ENCODE measurements at places on chromosomes 11 and 22.

GRCh38 chr22:29954203-29954855, 71.4 kb downstream of the MTMR3 start:
- DNase-seq, result no peak

GRCh38 chr11:72436661-72437060, 2.3 kb upstream of the CLPB start:
- DNase-seq, result no peak

DNA sequence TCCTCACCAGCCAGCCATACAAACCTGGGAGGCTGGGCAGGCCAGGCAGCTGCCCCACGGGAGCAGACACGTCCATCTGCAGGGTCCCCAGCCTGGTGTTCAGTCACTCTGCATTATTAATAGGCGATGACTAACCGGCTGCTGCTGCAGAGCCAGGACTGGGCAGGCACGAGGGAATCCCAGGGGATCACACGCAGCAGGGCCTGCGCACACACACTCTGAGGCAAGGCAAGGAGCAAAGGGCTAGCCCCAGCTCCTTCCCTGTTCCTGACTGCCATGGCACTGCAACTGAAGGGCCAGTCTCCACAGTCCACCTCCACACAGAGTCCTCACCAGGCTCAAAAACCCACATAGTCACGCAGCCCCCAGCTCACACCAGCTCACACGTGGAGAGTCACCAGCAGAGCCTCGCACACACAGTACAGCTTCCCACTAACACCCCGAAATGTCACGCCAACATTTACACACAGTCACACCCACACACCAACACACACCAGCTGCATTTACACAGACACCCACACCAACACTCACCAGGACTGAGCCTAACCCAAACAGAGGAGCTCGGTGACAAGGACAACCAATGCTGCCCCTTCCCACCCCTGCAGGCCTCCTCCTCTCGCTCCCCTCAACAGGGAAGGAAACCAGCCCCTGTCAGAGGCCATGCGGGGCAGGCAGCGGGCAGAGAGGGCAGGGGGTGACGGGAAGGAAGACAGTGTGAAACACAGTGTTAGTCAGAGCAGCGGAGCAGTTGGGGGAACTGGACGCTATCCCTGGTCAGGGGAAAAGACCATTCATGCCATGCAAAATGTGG, 47.3 kb downstream of the NRXN2 start:
- DNase-seq, result peak; percentile 29

DNA sequence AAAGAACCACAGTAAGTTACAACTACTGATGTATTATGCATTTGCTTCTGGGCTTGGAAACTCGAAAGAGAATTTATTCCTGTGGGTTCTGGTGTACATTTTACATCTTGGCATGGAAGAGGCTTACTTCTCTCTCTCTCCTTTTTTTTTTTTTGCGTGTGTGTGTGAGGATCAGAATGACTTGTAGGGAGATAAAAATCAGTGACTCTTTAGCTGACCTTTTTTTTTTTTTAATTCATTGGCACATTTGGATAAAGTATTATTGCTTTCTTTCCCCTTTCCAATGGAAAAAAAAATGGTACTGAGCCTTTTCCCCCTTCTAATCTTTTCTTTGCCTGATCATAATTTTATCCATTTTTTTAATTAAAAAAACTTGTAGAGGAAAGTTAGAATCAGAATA, 43.5 kb downstream of the EXT2 start:
- no peak for DNase-seq

GRCh38 chr11:94768602-94769541, 716 bp downstream of the AMOTL1 start:
- no peak for DNase-seq

DNA sequence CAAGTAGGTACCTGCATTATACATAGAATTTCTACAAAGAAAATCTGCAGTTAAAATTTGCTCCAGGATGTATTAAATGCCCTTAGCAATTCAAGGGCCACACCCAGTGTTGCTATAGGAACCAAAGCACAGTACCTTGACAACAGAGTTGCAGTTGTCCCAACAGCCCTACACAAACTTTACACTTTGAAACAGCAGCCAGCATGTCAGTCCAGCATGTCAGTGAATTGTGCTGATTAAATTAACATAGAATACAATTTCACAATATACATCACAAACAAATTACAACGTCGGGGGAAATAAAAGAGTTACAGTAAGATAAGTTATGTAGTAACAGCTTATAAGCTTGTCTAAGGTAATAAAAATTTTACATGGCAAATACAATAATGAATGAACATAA, 389.2 kb downstream of the SOX6 start:
- DNase-seq, result no peak

DNA sequence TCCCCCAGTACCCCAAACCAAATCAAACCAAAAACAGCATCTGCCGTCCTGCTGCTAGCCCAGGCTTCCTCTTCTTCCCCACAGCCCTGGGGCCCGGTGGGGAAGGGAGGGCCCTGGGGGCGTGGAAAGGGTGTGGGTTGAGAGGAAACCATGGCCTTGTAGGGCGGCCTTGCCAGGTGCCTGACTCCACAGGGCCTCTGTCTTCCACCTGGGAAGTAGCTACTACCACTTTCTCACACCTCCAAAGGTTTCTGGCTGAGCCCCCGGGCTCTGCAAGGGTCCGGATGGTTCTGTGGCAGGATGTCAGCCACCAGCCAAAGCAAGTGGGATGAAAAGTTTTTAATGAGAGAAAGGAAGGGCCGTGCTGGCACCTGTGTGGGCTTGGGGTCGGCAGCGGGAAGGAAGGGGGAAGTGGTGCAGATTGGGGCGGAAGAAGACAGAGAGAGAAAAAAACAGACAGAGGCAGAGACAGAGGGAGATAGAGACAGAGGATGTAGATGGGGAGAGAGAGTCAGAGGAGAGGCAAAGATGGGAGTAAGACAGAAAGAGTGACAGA, 10.5 kb downstream of the TPST2 start:
- peak; percentile 55 for DNase-seq

- DNase-seq, result no peak
Measured at GRCh38 chr11:127766734-127767133, 766.2 kb upstream of the KIRREL3 start.

DNA sequence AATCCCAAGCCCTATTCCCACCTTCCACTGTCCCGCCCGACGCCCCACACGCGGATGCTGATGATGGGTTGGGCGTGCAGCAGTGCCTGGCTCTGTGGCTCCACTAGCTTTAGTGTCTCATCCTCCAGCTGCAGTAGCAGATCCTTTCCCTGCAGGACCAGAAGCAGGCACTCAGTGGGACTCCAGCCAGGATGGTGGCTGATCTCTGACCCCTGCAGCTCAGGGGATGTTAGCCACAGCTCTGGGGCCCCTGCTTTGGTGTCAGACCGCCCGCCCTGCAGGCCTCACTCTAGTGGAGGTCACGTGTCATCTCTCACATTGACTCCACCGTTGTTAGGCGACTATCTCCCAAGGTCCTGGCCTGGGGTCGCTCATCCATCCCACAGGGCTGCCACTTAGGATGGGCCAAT, 11.8 kb downstream of the SMPD1 start:
- DNase-seq, result peak; percentile 30

DNA sequence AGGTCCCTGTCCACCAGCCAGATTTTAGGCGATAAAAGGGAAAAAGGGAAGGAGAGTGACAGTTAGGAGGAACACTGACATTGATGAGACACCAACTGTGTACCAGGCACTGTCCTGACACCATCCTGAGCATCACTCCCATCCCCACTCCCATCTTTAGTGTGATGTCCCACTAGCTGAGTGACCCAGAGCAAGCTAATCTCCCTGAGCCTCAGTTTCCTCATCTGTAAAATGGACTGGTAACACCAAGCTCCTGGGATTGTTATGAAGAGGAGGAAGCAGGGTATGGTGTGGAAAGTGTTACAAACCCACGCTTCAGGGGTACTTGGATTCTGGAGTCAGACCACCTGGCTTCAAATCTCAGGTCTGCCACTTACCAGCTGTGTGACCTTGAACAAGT, 8.5 kb upstream of the P2RY6 start:
- no peak for DNase-seq

DNA sequence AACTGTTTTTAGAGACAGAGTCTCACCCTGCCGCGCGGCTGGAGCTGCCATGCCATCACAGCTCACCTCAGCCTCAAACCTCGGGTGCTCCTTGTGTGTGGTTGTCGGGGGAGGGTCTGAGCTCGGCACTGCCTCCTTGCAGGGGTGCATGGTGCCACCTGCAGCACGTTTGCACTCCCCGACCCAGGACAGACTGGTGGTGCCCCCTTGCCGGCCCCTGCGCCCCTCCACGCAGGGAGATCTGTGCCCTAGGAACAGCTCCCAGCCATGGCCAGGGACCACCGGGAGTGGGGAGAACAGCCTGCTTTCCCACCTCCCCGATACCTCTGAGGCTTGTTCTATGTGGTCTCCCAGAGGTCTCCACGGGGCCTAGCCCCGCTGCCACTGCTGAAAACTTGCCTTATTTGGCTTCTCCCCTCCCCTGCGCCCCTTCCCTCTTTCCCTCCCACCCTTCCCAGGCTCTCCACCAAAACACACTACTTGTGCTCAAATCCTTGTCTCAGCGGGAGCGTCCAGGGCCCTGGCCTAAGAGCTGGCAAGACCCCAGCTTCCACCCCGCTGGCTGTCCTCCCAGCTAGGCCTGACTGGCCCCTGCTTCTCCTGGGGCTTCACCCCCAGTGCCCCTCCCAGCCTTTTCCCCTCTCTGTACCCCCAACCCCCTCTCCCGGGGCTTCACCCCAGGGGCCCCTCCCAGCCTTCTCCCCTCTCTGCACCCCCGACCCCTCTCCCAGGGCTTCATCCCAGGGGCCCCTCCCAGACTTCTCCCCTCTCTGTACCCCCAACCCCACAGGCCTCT, 13.4 kb upstream of the TPCN2 start:
- DNase-seq, result no peak

GRCh38 chr11:133385781-133386180, 146.5 kb downstream of the OPCML start:
- no peak for DNase-seq

All from CD4-positive, alpha-beta T cell treated with Interferon alpha-2 for 1 hour (primary cell).